ENCODE measurements at places on chromosomes 6 and 20. TPM values are rescaled to one million over a fixed set of nuclear protein-coding genes. Genes with fewer than 3 reads are reported as not detected.

GRCh38 chr6:118905851-118906250 is 11.9 kb downstream of the ASF1A start:
- no peak for DNase-seq

GRCh38 chr6:73774311-73774774 is 78.3 kb downstream of the CD109 start:
- no peak for DNase-seq

GRCh38 chr6:36309203-36309602 is 27.5 kb downstream of the BNIP5 start:
- no peak for DNase-seq

GRCh38 chr20:33284284-33284683 is 1.3 kb downstream of the BPIFB1 start:
- no peak for DNase-seq

GRM1 gene
- 0.79 TPM for total RNA-seq

All from neural progenitor cell (in vitro differentiated cells).